ENCODE measurements at places on chromosomes 2 and 18. TPM values are rescaled to one million over a fixed set of nuclear protein-coding genes. Genes with fewer than 3 reads are reported as not detected.

DNA sequence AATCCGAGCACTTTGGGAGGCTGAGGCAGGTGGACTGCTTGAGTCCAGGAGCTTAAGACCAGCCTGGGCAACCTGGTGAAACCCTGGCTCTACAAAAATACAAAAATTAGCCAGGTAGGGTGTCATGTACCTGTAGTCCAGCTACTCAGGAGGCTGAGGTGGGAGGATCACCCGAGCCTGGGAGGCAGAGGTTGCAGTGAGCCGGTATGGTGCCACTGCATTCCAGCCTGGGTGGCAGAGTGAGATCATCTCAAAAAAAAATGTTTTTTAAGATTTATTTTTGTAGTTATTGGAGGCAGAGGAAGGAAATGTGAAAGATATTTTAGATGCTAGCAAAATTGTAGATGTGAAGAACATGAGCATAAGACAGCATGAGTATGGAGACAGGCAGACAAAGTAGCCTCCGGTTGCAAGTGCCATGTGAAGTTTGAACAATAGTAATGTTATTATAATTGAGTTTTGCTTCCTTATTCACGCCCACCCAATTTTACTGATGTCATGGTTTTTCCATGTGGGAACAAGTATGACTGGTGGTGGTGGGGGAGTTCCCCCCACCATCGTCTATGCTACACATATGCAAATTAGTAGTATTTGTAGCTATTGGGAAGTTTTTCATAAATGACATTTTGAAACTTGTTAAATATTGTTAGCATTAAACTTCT lies 18.0 kb downstream of the REL start:
- no peak for DNase-seq

- no peak for DNase-seq
Observed at GRCh38 chr18:5064841-5065370, 132.2 kb downstream of the AKAIN1 start.

DNA sequence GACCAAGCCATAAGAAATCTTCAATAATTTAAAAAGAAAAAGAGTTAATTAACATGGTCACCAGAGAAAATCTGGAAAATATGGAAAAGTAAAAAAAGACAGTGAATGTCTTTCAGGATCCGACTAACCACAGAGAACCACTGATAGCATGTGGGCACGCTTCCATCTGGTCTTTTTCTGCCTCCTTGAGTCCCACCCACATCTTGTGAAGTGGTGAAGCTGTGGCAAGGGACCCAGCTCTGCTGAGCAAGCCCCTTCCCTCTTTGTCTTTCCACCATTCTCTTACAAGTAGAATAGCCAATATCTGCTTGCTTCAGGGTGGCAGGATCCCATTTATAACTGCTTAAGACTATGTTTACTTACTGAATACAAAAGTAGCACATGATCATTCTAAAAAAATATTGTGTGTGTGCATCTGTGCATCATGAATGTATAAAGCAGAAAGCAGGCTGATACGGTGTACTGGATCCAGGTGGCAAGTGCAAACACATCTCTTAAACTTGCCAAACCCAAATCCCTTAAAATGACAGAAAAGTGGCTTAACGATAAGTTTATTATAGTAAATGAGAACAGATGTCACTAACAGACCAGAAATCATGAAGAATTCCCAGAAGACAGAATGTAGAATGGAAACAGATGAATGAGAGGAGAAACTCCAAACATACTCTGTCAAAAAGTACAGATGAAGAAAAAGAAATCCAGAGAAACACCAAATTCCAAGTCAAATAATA lies 52.3 kb downstream of the FOXI3 start:
- no peak for DNase-seq

GRCh38 chr2:10057231-10058107 lies 14.1 kb downstream of the KLF11 start:
- no peak for DNase-seq

GRCh38 chr2:241870611-241871537 lies 1.3 kb downstream of the RTP5 start:
- no peak for DNase-seq

Gene ESPNL
- polyA plus RNA-seq = not detected

Data from naive B cell (primary cell).